ENCODE measurements at places on chromosomes 12 and 14.

DNA sequence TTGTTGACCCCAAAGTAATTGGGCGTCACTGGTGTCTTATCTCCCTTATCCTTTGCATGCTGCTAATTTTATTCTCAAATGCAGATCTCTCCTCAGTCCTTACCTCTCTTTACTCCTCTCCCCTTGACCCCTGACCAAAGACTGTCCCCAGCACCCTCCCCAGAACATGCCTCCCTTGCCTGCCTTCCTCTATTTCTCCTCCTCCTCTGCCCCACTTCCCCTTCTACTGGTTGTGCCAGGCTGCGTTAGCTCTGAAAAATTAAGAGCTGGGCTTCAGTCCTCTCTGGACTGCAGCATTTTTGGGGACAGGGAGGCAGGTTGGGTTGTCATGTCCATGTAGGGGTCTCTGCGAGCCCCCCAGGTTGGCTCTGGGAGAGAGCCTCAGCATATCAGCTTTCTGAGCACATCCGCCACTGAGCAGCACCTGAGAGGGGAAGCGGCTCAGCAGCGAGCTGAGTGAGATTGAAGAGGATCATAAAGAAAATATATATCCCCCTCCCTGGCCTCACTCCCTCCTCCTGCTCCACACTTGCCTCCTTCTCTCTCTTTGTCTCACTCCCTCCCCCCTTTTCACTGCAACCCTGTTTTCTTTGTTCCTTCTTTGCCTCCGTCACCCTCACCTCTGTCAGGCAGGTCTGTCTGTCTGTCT lies 6.4 kb upstream of the CISTR start:
- DNase-seq: no peak

DNA sequence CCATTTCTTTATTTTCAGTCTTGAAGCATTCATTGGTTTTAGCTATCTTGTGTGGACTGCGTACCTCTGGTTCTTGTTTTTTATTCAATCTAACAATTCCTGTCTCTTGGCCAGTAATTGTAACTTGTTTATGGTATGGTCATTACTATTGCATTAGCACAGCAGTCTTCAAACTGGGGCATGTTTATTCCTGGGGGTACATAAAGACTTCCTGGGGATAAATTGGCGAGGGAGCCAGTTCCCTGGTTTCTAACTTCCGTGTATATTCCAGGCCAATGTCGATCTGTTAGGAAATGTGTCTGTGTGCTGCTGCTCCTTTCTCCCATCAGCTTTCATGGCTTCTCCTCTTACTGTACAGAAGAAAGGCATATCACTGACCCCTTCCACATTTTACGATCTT lies 13.7 kb upstream of the EVL start:
- DNase-seq: no peak

DNA sequence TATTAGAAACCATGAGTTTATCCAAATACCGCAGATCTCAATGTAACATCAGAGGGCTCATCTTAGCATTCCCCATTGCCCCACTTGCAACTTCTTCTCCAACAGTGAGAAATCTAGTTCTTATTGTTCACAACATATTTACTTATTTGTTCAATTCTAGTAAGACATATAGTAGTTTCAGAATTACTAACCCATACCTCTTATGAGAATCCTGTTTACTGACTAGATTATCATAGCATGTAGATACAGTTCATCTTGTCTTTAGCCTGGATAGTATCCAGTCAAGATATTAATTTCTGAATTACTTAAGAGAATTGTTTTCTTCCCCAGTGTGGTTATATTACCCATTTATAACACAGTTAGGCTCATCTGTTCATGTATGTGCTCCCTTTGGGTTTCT lies 80.6 kb downstream of the NIN start:
- no peak for DNase-seq

DNA sequence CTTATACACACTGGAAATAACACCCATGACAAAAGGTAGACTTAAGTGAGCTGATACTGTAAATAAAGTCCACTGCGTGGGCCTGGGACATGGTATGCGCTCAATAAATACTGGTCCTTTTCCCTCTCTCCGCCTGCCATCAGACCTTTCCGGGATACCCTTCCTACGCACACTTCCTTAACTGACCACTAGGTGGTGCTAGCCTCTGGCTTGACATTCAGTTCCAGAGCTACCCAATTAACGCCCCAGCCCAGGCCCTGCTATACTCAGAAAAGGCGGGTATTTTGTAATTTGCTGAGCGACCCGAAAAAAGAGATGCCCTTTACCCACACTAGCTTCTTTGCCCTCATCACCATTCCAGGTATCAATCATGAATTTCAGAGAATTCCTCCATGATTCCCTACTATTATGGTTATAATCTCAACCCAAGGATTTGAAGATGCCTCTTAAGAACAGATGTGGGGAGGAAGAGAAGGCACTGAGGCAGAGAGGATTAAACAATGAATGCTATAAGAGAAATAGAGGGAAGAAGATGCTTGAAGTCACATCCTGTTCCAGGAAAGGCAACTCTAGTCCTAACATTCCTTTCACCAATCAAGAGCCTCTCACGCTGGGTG lies 3.9 kb upstream of the LRP1 start:
- no peak for DNase-seq

GRCh38 chr12:132259364-132259871 lies 70.0 kb downstream of the GALNT9 start:
- no peak for DNase-seq

GRCh38 chr12:50720085-50720484 lies 43.8 kb upstream of the ATF1 start:
- no peak for DNase-seq

- no peak for DNase-seq
These were observed 98.1 kb upstream of the LHX5 start for GRCh38 chr12:113569806-113570205.

- no peak for DNase-seq
These were observed 368.2 kb downstream of the SNAPC1 start for GRCh38 chr14:62130441-62130840.

DNA sequence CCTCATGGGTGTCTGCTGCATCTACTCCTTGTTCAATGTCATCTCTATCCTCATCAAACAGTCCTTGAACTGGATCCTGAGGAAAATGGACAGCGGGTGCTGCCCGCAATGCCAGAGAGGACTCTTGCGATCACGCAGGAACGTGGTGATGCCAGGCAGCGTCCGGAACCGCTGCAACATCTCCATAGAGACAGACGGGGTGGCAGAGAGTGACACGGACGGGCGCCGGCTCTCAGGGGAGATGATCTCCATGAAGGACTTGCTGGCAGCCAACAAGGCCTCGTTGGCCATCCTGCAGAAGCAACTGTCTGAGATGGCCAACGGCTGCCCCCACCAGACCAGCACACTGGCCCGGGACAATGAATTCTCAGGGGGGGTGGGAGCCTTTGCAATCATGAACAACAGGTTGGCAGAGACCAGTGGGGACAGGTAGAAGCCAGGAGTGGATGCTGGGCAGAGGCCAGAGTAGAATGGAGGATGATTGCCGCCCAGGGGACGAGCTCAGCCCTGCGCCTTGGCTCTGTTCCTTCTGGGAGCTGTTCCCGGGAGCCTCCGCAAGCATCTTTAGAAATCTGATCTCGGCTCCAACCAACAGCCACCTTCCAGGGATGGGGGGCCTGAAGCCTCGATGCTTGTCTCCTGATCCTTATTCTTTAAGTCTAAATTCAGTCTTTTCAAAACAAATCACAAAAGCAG lies 71.6 kb upstream of the PSMC1 start:
- DNase-seq: no peak

- no peak for DNase-seq
These were observed 7.7 kb upstream of the PSMA6 start for GRCh38 chr14:35284506-35284905.

Measured in cerebellar nuclear complex (tissue), 1 donor.